Activated CD4-positive, alpha-beta memory T cell treated with anti-CD3 and anti-CD28 coated beads for 36 hours (primary cell): ENCODE measurements at places on chromosomes 1 and 21. TPM values are rescaled to one million over a fixed set of nuclear protein-coding genes. Genes with fewer than 3 reads are reported as not detected.

GRCh38 chr1:225911191-225912130 is 12.6 kb downstream of the PYCR2 start:
- no peaks in the 10 kb centered on the region for H3K27me3 ChIP-seq
- H3K36me3 ChIP-seq = no peaks in the 10 kb centered on the region
- H3K4me1 ChIP-seq = peaks cover 20% of the 10 kb centered on the region
- no peak overlapping the region for H3K27ac ChIP-seq

- no peak for DNase-seq
- no peak overlapping the region for H3K4me3 ChIP-seq
- H3K36me3 ChIP-seq = no peaks in the 10 kb centered on the region
- no peaks in the 10 kb centered on the region for H3K27me3 ChIP-seq
- H3K4me1 ChIP-seq = no peaks in the 10 kb centered on the region
Measured at GRCh38 chr1:32406629-32407111, 12.4 kb upstream of the BSDC1 start.

DNA sequence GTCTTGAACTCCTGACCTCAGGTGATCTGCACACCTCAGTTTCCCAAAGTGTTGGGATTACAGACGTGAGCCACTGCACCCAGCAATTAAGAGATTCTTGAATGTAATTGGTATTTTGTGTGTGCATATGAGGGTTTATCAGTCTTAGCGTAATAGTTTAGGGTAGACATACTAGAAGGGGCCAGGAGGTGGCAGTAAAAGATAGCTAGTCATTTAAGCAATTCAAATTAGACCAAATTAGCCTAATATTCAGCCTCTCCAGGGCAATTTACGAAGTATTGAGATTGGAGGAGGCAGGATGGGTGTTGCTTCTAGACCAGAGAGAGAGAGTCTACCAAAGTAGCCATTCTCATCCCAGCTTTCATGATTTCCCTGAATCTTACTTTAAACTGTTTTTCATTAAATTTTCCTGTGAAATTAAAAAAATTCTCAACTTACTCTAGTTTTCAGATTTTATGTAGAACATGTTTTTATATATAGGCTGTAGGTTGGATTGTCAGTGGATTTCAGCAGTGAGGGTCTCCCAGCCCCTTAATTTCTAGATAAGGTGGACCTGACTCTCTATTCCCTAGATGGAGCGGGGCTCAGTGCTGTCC is 119.7 kb downstream of the HHAT start:
- no peaks in the 10 kb centered on the region for H3K36me3 ChIP-seq
- peaks cover 2% of the 10 kb centered on the region for H3K27me3 ChIP-seq
- H3K27ac ChIP-seq = no peak overlapping the region
- H3K4me3 ChIP-seq = no peak overlapping the region
- peaks cover 27% of the 10 kb centered on the region for H3K4me1 ChIP-seq

- H3K27ac ChIP-seq = peak overlapping the region; percentile 92
- peak; percentile 64 for DNase-seq
- H3K4me3 ChIP-seq = peak overlapping the region; percentile 91
- H3K36me3 ChIP-seq = peaks cover 27% of the 10 kb centered on the region
Measured at GRCh38 chr1:207049974-207050391, 1.0 kb downstream of the YOD1 start.

DNA sequence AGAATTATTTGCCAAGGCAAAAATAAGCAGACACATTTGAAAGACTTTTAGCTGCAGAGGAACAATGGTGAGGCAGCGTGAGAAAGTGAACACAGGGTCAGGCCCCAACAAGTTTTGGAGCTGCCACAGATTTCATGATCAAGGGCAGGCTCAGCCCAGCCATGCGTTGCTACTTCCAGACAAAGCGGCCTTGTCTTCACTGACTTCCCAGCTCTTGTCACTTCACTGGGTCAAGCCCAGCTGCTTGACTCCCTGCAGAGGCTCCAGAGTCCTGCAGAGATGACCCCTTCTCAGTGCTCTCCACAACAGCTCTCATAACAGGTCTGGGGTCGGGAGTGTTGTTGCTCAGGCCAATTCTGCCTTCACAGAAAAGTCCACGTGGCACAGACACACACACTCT is 35.8 kb downstream of the HHAT start:
- H3K36me3 ChIP-seq = no peaks in the 10 kb centered on the region
- DNase-seq = no peak
- H3K27me3 ChIP-seq = no peaks in the 10 kb centered on the region

The YRDC gene
- 34.1 TPM for total RNA-seq

GRCh38 chr1:21966247-21967000 is 10.4 kb upstream of the CELA3B start:
- H3K4me3 ChIP-seq = no peak overlapping the region
- peaks cover 1% of the 10 kb centered on the region for H3K27me3 ChIP-seq
- H3K4me1 ChIP-seq = peaks cover 2% of the 10 kb centered on the region
- H3K36me3 ChIP-seq = no peaks in the 10 kb centered on the region

DNA sequence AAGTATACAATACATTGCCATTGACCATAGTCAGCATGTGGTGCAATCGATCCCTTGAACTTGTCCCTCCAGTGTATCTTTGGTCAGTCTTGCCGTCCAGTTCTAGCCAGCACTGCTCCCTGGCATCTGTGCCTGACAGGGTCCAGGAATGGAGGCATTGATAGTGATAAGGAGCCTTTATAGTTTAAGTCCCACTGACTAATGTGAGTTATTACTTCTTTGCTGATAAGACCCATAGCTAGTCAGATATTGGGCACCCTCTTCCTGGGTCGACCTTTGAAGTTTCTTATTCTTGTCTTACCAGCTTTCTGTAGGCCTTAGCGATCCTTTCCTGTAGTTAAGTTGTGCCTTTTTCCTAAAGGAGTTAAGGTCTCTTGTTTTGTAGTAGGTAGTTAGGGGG is 13.0 kb downstream of the UCK2 start:
- peaks cover 7% of the 10 kb centered on the region for H3K36me3 ChIP-seq
- DNase-seq = no peak
- H3K27me3 ChIP-seq = no peaks in the 10 kb centered on the region
- H3K27ac ChIP-seq = no peak overlapping the region

DNA sequence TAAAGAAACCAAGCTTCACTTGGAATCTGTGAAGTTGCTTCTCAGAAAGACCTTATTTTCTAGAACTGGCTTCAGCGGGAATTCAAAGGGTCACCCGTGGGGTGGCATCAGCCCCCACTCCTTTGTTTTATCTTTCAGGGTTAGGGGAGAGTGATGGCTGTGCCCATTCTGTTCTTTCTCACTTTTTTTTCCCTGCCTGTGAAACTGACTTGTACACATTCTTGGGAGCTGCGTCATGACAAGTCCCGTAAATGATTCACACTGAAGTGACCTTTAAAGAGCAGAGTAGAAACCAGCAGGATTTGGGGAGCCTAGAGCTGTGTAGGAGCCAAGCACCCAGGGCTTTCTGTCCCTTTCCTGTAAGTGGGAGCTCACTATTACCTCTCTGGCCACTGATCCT is 43.8 kb downstream of the SLC44A3 start:
- no peak overlapping the region for H3K4me3 ChIP-seq
- DNase-seq = no peak
- no peaks in the 10 kb centered on the region for H3K36me3 ChIP-seq
- no peaks in the 10 kb centered on the region for H3K27me3 ChIP-seq

GRCh38 chr1:67889466-67889865 is 56.2 kb upstream of the GNG12 start:
- peaks cover 3% of the 10 kb centered on the region for H3K4me1 ChIP-seq
- H3K36me3 ChIP-seq = no peaks in the 10 kb centered on the region
- H3K4me3 ChIP-seq = no peak overlapping the region

DNA sequence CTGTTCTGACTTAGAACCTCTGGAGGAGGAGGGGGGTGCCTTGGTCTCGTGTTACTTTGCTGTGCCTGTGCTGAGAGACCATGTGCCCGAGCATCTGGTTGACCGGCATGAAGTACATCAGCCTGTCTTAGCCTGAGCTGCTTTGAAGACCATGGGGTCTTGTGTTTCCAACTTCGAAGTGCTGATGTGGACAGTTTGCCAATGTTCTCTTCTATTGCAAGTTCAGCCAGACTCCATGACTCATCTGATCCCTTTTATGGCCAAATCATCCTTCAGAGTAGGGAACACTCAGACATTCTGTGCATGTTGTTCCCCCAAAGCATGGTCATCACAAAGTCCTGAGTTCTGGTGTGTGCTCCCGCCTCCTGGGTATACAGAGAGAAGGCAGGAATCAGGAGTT is 6.0 kb upstream of the PLA2G2C start:
- no peak overlapping the region for H3K27ac ChIP-seq
- peaks cover 34% of the 10 kb centered on the region for H3K27me3 ChIP-seq
- no peak for DNase-seq
- H3K4me3 ChIP-seq = no peak overlapping the region

GRCh38 chr1:4600615-4601460 is 53.6 kb upstream of the AJAP1 start:
- no peaks in the 10 kb centered on the region for H3K4me1 ChIP-seq
- peaks cover 10% of the 10 kb centered on the region for H3K27me3 ChIP-seq
- no peaks in the 10 kb centered on the region for H3K36me3 ChIP-seq
- no peak for DNase-seq

The LMO4 gene
- 24.1 TPM for total RNA-seq

GRCh38 chr1:69511426-69512192 is 56.1 kb upstream of the LRRC7 start:
- H3K4me3 ChIP-seq = no peak overlapping the region
- no peak overlapping the region for H3K27ac ChIP-seq
- H3K27me3 ChIP-seq = no peaks in the 10 kb centered on the region
- no peaks in the 10 kb centered on the region for H3K4me1 ChIP-seq

- H3K4me1 ChIP-seq = no peaks in the 10 kb centered on the region
- no peak overlapping the region for H3K4me3 ChIP-seq
- DNase-seq = no peak
- peaks cover 56% of the 10 kb centered on the region for H3K36me3 ChIP-seq
- no peak overlapping the region for H3K27ac ChIP-seq
Measured at GRCh38 chr1:119045096-119045746, 57.1 kb upstream of the TBX15 start.

DNA sequence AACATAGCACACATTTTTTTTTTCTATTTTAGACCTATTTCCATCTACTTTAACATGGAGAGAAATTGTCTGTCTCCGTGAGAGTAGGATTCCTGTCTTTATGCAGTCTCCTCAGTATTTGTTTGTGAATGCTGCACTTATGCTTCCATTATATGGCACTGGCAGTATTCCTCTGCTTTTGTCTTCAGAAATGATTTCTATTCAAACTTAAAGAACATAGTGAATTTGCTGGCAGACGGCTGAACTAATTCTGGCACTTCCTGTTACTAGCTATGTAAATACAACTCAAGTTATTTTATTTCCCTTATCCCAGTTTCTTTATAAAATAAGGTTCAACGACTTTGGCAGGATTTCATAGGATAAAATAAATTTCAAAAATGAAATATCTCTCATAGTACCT is 45.3 kb downstream of the KCTD3 start:
- no peaks in the 10 kb centered on the region for H3K4me1 ChIP-seq
- H3K27ac ChIP-seq = no peak overlapping the region

GRCh38 chr1:158552296-158552695 is 1.9 kb downstream of the OR6Y1 start:
- no peak overlapping the region for H3K27ac ChIP-seq
- H3K4me1 ChIP-seq = no peaks in the 10 kb centered on the region
- peaks cover 19% of the 10 kb centered on the region for H3K27me3 ChIP-seq
- DNase-seq = no peak

DNA sequence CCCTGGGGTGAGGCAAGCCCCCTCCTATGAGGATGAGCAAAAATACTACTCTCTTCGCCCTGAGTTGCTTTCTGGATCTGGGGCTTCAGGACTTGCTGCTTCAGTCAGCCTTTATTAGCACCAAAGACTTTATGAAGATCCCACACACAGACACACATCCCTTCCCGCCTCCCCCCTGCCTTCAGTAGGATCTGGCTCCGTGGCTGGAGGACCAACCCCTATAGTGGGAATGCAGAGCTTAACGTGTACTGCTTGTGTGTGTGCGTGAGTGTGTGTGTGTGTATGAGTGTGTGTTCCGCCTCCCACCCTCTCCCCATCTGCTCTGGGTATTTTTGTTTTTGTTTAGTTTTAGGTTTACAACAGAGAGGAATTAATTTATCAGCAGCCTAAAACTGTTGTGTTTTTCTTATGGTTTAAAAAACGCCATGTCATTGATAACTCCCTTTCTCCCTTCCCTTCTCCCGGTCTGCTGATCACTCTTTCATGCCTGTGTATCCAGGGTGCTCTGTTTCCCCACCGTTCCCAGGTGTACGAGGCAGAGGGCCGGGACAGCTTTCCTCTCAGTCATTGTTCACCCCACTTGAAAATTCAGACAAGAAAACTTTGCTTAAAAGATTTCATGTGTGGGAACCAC is 27.5 kb upstream of the ZFP69B start:
- no peak for DNase-seq
- H3K27me3 ChIP-seq = no peaks in the 10 kb centered on the region
- peak overlapping the region; percentile 40 for H3K27ac ChIP-seq
- peaks cover 68% of the 10 kb centered on the region for H3K36me3 ChIP-seq

DNA sequence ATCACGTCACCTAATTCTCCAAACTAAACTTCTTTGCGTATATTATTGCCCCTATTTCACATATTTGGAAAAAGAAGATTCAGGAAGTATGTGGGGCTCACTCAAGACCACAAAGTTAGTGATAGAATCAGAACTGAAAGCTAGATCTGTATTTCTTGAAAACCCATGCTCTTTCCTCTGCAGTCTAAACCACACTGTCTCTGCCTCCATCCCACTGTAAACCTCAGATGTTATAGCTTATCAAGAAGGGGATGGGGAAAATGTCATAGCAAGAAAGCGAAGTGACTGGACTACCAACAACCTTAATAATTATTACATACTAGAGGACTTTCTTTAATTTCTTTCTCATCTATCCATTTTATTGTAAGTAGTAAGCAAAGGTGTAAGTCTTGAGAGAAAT is 257.7 kb upstream of the SGIP1 start:
- H3K36me3 ChIP-seq = no peaks in the 10 kb centered on the region
- no peaks in the 10 kb centered on the region for H3K27me3 ChIP-seq
- peak overlapping the region; percentile 49 for H3K4me3 ChIP-seq
- peaks cover 87% of the 10 kb centered on the region for H3K4me1 ChIP-seq
- DNase-seq = peak; percentile 44
- peak overlapping the region; percentile 65 for H3K27ac ChIP-seq

GRCh38 chr1:63316984-63317816 is 5.2 kb upstream of the FOXD3 start:
- no peak overlapping the region for H3K27ac ChIP-seq
- DNase-seq = peak; percentile 72
- peaks cover 29% of the 10 kb centered on the region for H3K4me1 ChIP-seq
- peaks cover 16% of the 10 kb centered on the region for H3K36me3 ChIP-seq
- H3K27me3 ChIP-seq = peaks cover 67% of the 10 kb centered on the region

DNA sequence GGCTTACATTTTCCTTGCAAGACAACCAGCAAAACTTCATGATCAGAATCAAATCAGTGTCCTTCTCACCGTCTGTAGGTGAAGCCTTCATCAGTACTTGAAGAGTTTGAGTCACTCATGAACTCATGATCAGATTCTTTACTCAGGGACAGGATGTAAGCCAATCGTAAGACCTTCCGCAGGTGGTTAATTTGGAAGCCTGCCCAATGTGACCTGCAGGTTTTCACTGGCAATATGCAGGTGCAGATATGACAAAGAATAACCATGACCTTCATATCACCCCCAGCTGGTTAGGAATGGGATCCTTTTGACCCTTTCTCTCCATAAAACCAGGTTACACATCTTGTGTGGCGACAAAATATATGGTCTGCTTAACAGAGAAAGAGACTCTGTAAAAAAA is 2.4 kb upstream of the PRAMEF20 start:
- H3K4me3 ChIP-seq = no peak overlapping the region
- no peak overlapping the region for H3K27ac ChIP-seq
- H3K4me1 ChIP-seq = no peaks in the 10 kb centered on the region
- H3K36me3 ChIP-seq = no peaks in the 10 kb centered on the region
- no peak for DNase-seq

- peaks cover 5% of the 10 kb centered on the region for H3K27me3 ChIP-seq
- DNase-seq = no peak
- H3K4me1 ChIP-seq = no peaks in the 10 kb centered on the region
Measured at GRCh38 chr1:47483651-47484050, 45.8 kb downstream of the FOXD2 start.

GRCh38 chr1:164702216-164702615 is 143.2 kb downstream of the PBX1 start:
- no peaks in the 10 kb centered on the region for H3K27me3 ChIP-seq
- H3K27ac ChIP-seq = no peak overlapping the region
- H3K4me3 ChIP-seq = no peak overlapping the region
- no peaks in the 10 kb centered on the region for H3K4me1 ChIP-seq
- no peaks in the 10 kb centered on the region for H3K36me3 ChIP-seq
- DNase-seq = no peak
